ENCODE measurements at places on chromosomes 13 and 19.

GRCh38 chr13:110340812-110341444 is 33.8 kb downstream of the COL4A2 start:
- DNase-seq, result peak; percentile 68

GRCh38 chr13:49220856-49221589 is 885 bp downstream of the MLNR start:
- no peak for DNase-seq

GRCh38 chr19:48403606-48404005 is 10.1 kb downstream of the GRIN2D start:
- peak; percentile 51 for DNase-seq

DNA sequence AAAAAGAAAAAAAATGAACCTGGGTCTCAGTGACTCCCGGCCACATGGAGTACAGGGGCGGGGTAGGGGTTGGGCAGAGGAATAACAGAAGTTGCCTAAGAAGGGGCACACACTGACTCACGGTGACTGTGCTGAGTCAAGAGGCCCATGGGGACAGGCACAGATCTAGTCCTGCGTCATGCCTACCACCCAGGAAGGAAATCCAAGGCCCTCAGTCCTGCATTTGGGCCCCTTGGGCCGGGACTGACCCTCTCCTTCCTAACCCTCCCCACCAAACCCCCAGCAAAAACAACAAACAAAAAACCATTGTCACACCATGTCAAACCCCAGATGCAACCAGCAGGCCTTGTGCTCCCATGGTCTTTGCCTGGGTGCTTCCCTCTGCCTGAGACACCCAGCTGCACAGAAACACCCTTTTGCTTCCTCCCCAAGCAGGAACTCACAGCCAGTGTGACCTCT is 9.6 kb upstream of the NOTCH3 start:
- no peak for DNase-seq

DNA sequence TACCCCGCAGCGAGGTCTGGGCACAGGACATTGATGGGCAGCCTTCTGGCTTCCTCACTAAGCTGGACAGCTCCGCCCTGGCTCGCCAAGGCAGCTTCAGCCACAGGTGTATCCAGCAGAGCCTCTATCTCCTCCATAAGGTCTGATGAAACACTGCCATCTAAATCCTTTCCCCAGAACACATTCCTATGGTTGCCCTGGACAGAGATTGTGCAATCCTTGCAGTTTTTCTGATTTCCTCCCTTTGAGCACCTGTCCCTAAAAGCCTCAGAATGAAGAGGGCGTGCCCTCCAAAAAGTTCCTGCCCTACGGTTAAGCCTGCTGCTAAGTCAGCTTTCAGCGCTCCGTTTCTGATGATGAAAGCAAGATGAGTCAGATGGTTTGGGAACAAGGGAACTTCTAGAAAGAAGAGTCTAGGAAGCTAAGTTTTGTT is 21.0 kb downstream of the CLEC4M start:
- DNase-seq, result no peak

DNA sequence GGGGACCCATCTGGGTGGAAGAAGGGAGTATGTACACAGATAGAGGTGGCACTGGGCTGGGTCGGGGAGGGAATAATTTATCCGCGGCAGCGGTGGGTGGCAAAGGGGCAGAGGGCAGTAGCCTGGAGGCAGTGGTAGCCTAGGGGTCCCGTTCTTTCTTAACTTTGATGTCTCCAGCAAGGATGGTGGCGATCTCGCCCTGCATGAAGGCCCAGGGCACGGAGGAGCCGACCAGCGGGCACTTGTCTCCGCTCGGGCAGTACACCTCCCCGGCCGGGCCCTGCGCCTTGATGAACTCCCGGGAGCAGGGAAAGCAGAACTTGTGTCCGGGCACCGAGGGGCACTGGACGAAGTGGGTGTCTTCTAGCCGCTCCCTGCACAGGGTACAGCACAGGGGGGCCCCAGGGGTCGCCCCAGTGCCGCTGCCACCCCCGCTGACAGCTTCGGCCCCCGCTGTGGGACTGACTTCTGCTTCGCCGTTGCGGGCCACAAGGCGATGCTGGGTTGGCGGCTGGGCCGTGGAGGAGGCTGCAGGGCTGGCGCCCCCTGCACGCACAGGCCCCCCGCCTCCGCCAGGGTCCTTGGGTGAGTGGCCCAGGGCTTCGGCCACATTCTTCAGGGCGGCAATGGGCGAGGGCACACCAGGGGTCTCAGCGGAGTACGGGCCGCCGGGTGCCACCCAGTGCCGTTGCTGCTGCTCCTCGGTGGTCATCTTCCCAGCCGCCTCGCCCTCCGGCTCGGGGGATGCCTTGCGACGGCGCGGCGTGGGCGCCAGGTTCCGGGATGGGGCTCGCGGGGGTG is 1.9 kb downstream of the IRF2BP1 start:
- no peak for DNase-seq

DNA sequence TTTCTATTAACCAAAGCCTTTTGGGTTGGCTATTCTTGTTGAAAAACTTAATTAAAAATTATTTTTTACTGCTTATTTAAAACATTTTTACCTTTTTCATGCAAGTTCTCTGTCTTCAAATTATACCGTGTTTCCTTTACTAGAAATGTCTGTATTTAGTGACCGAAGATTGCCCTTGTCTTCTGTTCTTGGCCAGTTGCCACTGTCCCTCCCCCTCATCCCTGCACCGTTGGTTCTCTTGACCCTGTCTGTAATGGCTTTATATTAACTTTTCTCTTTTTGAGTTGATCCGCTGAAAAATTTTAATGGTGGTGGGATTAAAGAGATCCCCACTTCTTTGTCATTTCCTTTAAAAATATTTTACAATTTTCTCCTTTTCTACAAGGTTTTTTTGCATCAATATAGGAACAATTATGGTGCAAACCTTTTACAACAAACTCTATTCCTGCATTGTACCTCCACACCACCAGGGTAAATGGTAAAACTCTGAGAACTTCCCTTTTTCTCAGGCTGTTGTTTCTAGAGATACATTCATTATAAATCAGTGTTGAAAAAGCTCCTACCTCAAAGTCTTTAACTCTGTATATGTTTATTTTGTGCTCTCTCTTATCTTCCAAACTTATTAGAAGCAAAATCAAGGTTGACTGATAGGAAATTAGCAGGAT is 12.9 kb upstream of the RNF113B start:
- no peak for DNase-seq

GRCh38 chr19:49799798-49800376 is 13.2 kb downstream of the FUZ start:
- DNase-seq, result no peak

DNA sequence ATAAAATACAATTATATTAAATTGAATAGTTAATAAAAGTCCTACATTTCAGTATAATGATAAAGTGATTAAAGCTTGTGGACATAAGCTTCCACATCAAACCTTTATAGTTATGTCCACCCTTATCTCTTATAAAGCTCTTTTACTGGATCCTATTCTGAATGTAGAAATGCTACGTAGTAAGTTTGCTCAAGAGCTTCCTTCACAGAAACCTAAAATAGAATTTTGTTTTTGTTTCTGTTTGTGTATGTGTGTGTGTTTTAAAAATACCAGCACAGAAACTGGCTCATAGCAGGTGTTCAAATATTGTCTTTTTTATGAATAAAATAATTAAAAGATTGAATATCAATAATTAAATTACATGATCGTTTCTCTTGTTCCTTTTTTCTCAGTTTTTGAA is 21.0 kb upstream of the UFM1 start:
- no peak for DNase-seq

DNA sequence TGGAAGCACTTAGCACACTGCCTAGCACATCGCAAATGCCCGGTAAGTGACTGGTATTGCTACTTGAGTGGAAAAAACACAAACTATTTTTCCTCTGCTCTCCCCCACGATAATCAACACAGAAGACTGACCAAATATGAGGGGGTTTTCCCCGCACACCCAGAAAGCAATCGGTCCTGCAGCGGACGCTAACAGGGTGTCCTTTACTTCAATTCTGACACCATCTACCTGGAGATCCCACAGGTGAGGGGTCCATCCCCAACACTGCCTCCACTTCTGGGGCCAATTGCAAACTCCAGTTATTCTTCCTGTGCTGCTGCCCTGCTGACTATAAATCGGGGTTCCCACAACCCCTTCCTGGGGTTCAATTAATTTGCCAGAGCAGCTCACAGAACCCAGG is 26.2 kb upstream of the PLEKHF1 start:
- DNase-seq, result no peak

GRCh38 chr13:111117289-111117688 is 2.2 kb downstream of the ARHGEF7 start:
- DNase-seq, result no peak

DNA sequence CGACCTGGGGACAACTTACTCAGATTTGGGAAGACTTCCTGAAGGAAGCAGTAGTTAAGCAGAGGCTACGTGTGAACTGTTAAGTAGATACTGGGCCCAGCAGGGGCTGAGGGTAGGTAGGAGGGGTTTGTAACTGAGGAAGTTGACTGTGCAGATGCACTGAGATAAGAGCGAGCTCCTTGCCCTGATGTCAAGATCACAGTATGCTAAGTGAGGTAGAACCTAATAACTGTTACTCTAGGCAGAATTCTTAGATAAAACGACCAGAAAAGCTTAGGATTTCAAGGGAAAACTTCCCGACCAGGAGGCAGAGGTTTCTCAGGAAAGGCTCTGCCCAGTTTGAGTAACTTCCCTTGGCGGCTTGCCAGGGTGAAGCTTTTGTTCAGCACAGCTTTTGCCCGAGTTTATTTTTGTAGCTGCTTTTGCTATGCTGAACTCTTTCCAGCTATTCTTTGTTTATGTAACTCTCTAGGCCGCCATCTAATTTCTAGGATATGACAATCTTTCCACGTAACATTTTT is 632.1 kb downstream of the DIAPH3 start:
- DNase-seq, result peak; percentile 7

GRCh38 chr13:111212517-111212873 is 97.4 kb downstream of the ARHGEF7 start:
- DNase-seq, result no peak

DNA sequence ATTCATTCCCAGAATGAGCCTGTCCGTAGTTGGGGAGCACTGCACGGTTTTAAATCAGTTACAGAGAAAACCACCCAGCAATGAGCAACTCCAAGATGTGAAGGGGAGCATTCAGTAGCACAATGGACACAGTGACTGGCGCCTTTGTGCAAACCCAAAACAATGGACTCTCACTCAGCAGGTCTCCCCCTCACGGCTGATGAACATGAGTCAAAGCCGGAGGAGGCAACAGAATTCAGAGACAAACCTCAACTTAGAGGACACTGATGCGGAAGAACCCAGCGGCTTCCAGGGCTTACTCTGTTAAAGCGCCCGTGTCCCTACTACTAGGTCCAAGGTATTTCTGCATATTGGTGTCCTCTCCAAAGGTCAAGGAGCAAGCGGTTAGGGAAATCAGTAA is 17.7 kb downstream of the PLEKHF1 start:
- DNase-seq, result no peak

GRCh38 chr13:45838171-45838745 is 13.3 kb downstream of the SIAH3 start:
- no peak for DNase-seq

GRCh38 chr13:60759499-60759898 is 362.5 kb downstream of the TDRD3 start:
- no peak for DNase-seq

DNA sequence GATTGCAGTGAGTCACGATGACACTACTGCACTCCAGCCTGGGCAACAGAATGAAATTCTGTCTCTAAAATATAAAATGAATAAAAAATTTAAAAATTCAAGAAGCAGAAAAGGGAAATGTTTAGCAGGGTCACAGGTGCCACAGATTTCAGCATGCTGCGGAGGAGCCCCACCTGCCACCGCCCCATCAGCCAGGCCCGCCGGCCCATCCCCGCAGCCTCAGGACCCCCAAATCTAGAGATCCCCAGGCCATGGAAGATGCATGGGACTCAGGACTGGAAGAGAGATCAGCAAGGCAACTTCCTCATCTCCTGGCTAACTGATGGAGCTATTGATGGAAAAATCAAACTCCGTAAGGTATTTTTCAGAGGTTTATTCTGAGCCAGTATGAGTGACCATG is 208.2 kb downstream of the UQCRFS1 start:
- DNase-seq, result no peak

- DNase-seq, result no peak
Measured at GRCh38 chr19:30788105-30788765, 416.1 kb downstream of the ZNF536 start.
